Central memory CD8-positive, alpha-beta T cell (primary cell): ENCODE measurements at places on chromosomes 1 and 21.

GRCh38 chr1:3159121-3159520 is 90.1 kb downstream of the PRDM16 start:
- DNase-seq, result no peak

- DNase-seq, result no peak
These were observed 27.6 kb downstream of the ZNF496 start for GRCh38 chr1:247304031-247304430.

- no peak for DNase-seq
These were observed 23.8 kb upstream of the PPP2R5A start for GRCh38 chr1:212261361-212261929.

GRCh38 chr1:240876071-240876470 is 264.1 kb upstream of the GREM2 start:
- no peak for DNase-seq

- no peak for DNase-seq
These were observed 27.1 kb downstream of the MAEL start for GRCh38 chr1:167016100-167016750.

- no peak for DNase-seq
These were observed 702.3 kb downstream of the BRINP3 start for GRCh38 chr1:189775343-189775742.
